A549 treated with dexamethasone at 1 μM for 4 hours (cell line): ENCODE measurements at places on chromosomes 1 and 21. TPM values are rescaled to one million over a fixed set of nuclear protein-coding genes. Genes with fewer than 3 reads are reported as not detected.

The AKT3 gene
- 17.2 to 32.3 TPM (median 26.9 TPM) in 5 replicates for total RNA-seq

The KLHDC8A gene
- total RNA-seq: 0.52 to 1.0 TPM (median 0.76 TPM) in 5 replicates

The B4GALT2 gene
- total RNA-seq: 49.6 to 75.7 TPM (median 71.7 TPM) in 5 replicates

The WNT9A gene
- 5.0 to 6.7 TPM (median 5.7 TPM) in 5 replicates for total RNA-seq

The ERG gene
- 0.07 to 0.09 TPM (median 0.08 TPM) in 4 of 5 replicates, not detected in the other for total RNA-seq

The WASF2 gene
- total RNA-seq: 45.8 to 64.5 TPM (median 61.1 TPM) in 5 replicates

The RC3H1 gene
- 4.5 to 12.4 TPM (median 7.4 TPM) in 5 replicates for total RNA-seq

The GPR89B gene
- total RNA-seq: 3.8 to 5.1 TPM (median 4.9 TPM) in 5 replicates

The TOMM40L gene
- total RNA-seq: 9.3 to 11.1 TPM (median 11.0 TPM) in 5 replicates

The TRIM58 gene
- total RNA-seq: not detected in 5 replicates

The HEYL gene
- 2.8 to 4.0 TPM (median 3.6 TPM) in 5 replicates for total RNA-seq

The LIN28A gene
- not detected in 5 replicates for total RNA-seq

The CDC42BPA gene
- total RNA-seq: 8.7 to 12.8 TPM (median 11.4 TPM) in 5 replicates

The MYBPH gene
- total RNA-seq: 0.05 TPM in 1 of 5 replicates, not detected in the others
